Memory B cell (primary cell): ENCODE measurements at places on chromosomes 1 and 21.

- no peak for DNase-seq
- no peak overlapping the region for H3K4me3 ChIP-seq
- no peaks in the 10 kb centered on the region for H3K27me3 ChIP-seq
- H3K36me3 ChIP-seq: peaks cover 20% of the 10 kb centered on the region
- H3K27ac ChIP-seq: no peak overlapping the region
- H3K4me1 ChIP-seq: no peaks in the 10 kb centered on the region
These were observed 197.6 kb upstream of the DMRTA2 start for GRCh38 chr1:50620680-50621329.

DNA sequence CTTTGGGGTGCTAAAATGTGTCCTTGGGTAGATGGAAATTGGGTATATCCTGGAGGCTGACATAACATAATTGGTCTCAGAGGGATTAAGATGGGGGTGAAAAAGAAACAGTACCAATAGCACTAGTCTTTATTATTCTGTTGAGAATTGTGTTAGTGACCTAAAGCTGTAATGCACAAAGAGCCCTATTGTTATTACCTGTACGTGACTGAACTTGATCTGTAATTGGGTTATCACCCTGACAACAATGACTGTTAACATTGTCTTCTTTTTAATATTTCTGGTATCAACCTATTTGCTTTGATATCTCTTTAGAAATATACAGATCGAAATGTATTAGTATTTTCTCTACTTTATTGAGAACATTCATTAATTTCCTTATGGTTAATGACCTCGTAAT is 147.6 kb downstream of the NEK7 start:
- no peak for DNase-seq
- peaks cover 20% of the 10 kb centered on the region for H3K36me3 ChIP-seq
- no peak overlapping the region for H3K27ac ChIP-seq
- no peak overlapping the region for H3K4me3 ChIP-seq
- no peaks in the 10 kb centered on the region for H3K27me3 ChIP-seq
- no peaks in the 10 kb centered on the region for H3K4me1 ChIP-seq

DNA sequence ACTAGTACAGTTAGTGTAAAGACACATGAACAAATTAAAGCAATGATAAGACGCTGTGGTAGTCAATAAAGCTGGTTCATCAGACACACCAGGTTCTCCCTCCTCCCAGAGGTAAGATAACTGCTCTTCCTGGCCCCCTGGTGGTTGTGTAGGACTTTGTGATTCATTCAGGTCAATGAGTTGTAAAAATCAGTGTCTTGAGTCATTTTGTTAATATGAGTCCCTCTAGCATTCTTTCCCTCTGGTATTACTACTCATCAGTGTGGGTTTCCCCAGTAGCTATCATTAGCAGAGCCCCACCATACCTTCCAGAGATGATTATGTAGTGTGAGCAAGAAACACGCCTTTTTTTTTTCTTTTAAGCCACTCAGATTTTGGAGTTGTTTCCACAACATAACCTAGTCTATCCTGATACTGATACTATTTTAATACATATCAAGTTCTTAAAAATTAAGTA is 3.6 kb upstream of the SETDB1 start:
- H3K27ac ChIP-seq: no peak overlapping the region
- peaks cover 11% of the 10 kb centered on the region for H3K4me1 ChIP-seq
- no peak overlapping the region for H3K4me3 ChIP-seq
- H3K36me3 ChIP-seq: peaks cover 3% of the 10 kb centered on the region
- no peaks in the 10 kb centered on the region for H3K27me3 ChIP-seq

DNA sequence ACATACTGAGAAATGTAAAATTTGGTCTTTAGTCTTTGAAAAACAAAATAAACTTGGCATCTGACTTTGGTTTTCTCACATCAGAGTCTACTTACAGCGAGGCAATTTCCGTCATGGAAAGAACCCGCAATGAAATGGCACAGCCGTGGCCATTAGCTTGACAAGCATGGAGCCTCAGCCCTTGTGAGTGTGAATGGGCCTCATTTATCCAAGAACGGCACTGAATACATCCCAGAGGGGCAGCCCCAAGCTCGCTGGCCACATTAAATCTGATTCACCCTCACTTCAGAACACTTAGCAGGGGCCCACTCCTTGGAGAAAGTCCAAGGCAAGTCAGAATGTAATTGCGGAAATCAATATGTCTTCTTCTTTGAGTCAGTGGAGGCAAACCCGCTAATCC is 64.8 kb downstream of the ERG start:
- peaks cover 2% of the 10 kb centered on the region for H3K27me3 ChIP-seq
- H3K36me3 ChIP-seq: no peaks in the 10 kb centered on the region
- H3K4me1 ChIP-seq: no peaks in the 10 kb centered on the region
- no peak overlapping the region for H3K4me3 ChIP-seq
- no peak overlapping the region for H3K27ac ChIP-seq

DNA sequence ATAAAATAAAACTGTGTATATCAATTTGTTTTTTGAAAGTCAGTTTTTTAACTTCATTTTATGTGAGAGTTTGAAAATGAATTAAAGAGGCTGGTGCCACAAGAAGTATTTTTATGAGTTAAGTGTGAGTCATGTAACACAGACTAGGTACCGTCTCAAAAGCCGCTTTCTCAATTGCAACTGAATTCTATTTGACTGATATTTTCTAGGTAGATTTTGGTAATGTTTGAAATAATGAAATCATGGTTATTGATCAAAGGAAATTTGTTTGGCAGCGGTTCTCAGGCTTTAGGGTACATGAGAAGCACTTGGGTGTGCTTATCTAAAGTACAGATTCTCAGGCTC is 4.6 kb downstream of the SNX27 start:
- peaks cover 5% of the 10 kb centered on the region for H3K36me3 ChIP-seq
- H3K27me3 ChIP-seq: no peaks in the 10 kb centered on the region
- H3K4me3 ChIP-seq: no peak overlapping the region
- no peak for DNase-seq
